ENCODE measurements at places on chromosomes 11 and 22.

DNA sequence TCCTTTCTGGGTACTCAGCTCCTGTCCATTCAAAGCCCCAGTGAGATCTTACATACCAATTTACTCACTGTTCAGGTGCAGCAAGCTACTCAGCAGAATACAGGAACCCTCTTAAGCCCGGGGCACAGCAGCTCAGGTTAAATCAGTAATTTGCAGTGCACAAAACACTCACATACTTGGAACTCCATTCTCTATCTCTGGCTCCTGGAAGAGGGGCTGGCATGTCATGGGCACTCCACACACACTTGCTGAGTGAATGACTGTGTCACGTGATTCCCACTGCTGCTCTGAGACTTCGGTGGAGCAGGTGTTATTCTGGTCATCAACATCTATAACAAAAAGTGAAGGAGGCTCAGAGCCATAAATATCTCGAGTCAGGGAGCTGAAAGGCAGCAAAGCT lies 157.3 kb upstream of the BDNF start:
- DNase-seq, result no peak

DNA sequence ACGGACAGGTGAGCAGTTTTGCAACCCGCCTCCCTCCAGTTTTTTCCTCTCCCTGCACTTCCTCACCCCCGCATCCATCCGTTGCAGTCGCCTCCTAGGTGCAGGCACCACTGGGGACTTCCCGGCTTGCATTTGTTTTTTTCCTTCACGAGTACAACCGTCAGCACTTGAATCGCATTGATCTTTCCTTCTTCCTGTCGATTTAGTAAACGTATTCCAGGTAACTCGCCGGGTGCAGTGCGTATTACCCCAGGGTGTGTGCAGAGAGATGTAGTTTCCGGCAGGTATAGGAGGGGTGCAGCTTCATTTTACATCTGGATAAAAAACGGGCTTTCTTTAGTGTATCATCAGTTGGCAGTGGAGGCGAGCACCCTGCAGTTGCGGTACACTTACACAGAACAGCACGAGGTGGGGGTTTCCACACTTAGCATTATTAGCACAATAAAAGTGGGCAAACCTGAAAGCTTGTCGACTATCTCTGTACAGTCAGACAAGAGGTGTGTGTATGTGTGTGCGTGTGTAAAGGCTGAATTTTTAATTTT lies at the start of gene SORL1-AS1:
TSS of gene SORL1-AS1 (minus strand) at position 359 of the 542 bp plus-strand sequence.
- no peak for DNase-seq

GRCh38 chr11:22407921-22408320 lies 69.7 kb downstream of the SLC17A6 start:
- no peak for DNase-seq

DNA sequence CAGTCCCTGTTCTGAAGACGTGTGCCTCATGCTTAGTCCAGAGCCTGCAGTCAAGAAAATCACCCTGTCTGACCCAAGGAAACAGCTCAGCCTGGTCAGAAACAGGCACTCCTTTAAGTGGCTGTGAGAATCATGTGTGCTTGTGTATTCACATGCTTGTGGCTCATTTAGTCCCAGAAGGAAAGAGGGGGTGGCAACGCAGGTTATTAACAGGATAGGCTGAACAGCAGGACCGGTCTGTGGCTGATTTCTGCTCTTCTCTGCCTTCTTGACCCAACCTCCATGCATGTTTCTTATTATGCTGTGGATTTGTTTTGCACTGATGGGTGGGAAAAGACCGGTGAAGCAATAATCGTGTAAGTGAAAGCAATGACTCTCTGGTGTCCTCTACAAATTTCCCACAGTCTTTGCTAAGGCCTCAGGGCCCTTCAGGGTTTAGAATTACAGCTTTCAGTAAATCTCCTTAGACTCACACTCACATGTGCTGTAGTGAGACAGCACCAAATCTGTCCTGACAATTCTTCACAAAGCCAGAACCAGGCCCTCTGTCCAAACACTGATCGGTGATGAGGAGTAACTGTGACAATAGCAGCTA lies 288.1 kb downstream of the ETS1 start:
- DNase-seq, result no peak

DNA sequence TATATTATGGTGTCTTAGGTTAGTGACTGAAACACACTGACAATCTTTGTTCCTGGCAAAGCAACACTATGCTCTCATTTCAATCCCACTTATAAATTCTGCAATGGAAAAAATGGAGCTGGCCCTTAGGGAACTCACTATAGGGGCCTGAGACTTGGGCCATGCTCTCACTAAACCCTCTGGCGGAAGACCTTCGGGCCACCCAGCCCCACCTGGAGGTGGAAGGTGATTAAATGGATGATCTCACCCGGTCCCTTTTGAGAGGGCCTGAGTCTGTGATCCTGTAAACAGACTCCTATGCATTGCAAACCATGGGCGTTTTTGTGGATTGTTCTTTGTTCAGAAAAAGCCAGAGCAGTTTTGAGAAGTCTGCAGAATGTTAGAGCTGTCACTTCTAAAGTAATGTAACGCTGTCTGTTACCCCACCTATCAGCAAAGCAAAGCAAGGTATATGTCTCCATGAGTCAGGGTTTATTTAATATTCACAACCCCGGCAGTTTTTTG lies 17.0 kb upstream of the CDON start:
- no peak for DNase-seq

All from A172 (cell line).